ENCODE measurements at places on chromosomes 11 and 22. TPM values are rescaled to one million over a fixed set of nuclear protein-coding genes. Genes with fewer than 3 reads are reported as not detected.

PRR5L gene
- total RNA-seq: 1.6 TPM

KCNQ1 gene
- 0.44 TPM for total RNA-seq

PNPLA5 gene
- not detected for total RNA-seq

RAG2 gene
- total RNA-seq: not detected

RASD2 gene
- 0.20 TPM for total RNA-seq

ESAM gene
- total RNA-seq: 0.54 TPM

GRCh38 chr11:94790661-94791180 lies 22.6 kb downstream of the AMOTL1 start:
- H3K27me3 ChIP-seq: peaks cover 4% of the 10 kb centered on the region
- no peak overlapping the region for H3K27ac ChIP-seq
- H3K4me1 ChIP-seq: peaks cover 8% of the 10 kb centered on the region
- no peak for DNase-seq
- no peaks in the 10 kb centered on the region for H3K36me3 ChIP-seq

DNA sequence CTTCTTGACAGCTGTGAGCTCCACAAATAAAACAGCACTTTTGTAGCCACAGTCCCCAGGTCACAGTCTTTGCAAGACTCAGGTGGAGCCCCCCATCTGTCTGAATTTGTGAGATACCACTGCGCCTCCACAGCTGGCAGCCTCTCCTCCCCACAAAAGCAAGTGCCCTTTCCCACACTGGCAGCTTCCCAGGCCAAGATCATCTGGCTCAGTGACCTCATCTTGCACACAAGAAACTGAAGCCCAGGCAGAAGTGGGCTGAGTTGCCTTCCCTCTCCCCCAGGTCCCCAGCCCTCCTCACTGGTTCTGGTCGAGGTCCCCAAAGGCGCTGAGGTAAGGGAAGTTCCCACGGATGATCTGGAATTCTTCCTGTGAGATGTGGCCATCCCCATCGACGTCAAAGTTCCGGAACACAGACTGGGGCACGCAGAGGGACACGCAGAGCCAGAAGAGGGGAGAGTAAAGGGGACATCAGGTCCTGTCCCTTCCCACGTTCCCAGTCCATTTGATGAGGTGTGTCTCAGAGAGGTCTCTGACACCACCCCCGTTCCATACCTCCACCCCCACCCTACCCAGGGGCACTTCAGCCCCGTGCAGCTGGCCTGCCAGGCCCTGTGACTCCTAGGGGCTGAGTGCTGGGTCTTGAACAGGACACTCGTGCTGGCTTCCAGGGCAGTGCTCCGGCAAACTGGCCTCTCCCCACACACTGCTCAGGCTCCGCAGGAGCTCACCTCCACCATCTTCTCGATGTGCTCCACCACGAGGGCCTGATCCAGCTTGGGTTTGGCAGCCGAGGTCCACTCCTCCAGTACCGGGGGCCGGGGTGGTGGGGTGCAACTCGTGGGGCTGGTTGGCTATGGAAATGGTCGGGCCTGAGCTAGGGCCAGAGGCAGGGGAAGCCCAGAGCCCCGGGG lies 8.9 kb downstream of the RASGRP2 start:
- H3K27ac ChIP-seq: no peak overlapping the region
- DNase-seq: no peak
- H3K36me3 ChIP-seq: peaks cover 6% of the 10 kb centered on the region
- H3K27me3 ChIP-seq: peaks cover 5% of the 10 kb centered on the region
- H3K4me3 ChIP-seq: peak overlapping the region; percentile 22
- H3K4me1 ChIP-seq: no peaks in the 10 kb centered on the region

- H3K4me3 ChIP-seq: no peak overlapping the region
- no peaks in the 10 kb centered on the region for H3K27me3 ChIP-seq
- peak overlapping the region; percentile 18 for H3K27ac ChIP-seq
- H3K36me3 ChIP-seq: no peaks in the 10 kb centered on the region
Observed at GRCh38 chr11:46513934-46514342, 79.9 kb downstream of the AMBRA1 start.

DNA sequence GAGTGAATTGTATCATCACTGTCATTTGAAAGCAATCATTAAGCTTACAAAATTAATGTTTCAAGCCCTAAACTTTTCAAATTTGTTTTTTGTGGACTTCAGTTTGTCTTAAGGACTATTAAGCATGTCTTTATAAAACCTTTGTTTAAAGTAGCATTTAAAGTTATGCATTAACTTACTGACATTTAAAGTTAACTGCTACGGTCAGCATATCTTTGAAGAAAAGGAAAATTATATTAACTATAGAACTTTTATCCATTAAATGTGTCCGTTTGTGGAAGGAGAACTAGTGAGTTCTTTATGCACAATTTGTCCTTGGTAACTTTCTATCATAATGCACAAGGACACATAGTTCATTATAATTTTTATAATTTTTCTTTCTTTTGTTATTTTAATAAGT lies 103.4 kb downstream of the FANCF start:
- H3K27ac ChIP-seq: no peak overlapping the region
- no peaks in the 10 kb centered on the region for H3K4me1 ChIP-seq
- DNase-seq: no peak
- H3K36me3 ChIP-seq: no peaks in the 10 kb centered on the region
- no peak overlapping the region for H3K4me3 ChIP-seq
- H3K27me3 ChIP-seq: no peaks in the 10 kb centered on the region

GRCh38 chr22:49525360-49525759 lies 302.3 kb downstream of the BRD1 start:
- DNase-seq: no peak
- H3K27me3 ChIP-seq: peaks cover 20% of the 10 kb centered on the region
- H3K27ac ChIP-seq: no peak overlapping the region
- H3K4me3 ChIP-seq: no peak overlapping the region
- H3K4me1 ChIP-seq: no peaks in the 10 kb centered on the region

DNA sequence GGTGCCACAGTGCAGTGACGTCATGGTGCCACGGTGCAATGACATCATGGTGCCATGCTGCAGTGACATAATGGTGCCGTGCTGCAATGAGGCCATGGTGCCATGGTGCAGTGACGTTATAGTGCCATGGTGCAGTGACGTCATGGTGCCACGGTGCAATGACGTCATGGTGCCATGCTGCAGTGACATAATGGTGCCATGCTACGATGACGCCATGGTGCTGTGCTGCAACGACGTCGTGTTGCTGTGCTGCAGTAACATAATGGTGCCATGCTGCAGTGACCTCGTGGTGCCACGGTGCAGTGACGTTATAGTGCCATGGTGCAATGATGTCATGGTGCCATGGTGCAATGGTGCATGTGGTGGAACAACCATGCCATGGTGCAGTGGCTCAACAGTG lies 45.3 kb downstream of the DHCR7 start:
- H3K4me1 ChIP-seq: no peaks in the 10 kb centered on the region
- H3K4me3 ChIP-seq: no peak overlapping the region
- no peak overlapping the region for H3K27ac ChIP-seq
- peaks cover 14% of the 10 kb centered on the region for H3K36me3 ChIP-seq

- peaks cover 3% of the 10 kb centered on the region for H3K4me1 ChIP-seq
- H3K4me3 ChIP-seq: no peak overlapping the region
- no peaks in the 10 kb centered on the region for H3K36me3 ChIP-seq
Observed at GRCh38 chr11:9399466-9399865, 15.0 kb downstream of the IPO7 start.

DNA sequence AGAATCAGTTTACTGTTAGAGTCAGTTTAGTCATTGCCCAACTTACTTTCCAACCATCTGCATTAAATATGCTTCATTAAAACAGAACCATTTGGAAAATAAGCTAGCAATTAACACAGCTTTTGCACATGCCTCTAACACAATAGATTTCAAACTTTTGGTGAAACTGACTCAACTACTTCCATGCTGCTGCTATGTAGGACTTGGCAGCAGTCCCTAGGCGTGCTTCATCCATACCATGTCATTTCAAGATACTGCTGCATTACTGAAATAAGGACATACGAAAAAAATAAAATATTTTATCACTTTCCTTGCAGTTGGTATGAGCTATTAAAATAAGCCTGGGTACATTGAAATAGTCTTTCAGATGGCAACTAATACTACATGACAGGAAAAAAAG lies 65.5 kb upstream of the SOX6 start:
- H3K4me3 ChIP-seq: no peak overlapping the region
- no peaks in the 10 kb centered on the region for H3K27me3 ChIP-seq
- H3K4me1 ChIP-seq: no peaks in the 10 kb centered on the region
- DNase-seq: no peak

DNA sequence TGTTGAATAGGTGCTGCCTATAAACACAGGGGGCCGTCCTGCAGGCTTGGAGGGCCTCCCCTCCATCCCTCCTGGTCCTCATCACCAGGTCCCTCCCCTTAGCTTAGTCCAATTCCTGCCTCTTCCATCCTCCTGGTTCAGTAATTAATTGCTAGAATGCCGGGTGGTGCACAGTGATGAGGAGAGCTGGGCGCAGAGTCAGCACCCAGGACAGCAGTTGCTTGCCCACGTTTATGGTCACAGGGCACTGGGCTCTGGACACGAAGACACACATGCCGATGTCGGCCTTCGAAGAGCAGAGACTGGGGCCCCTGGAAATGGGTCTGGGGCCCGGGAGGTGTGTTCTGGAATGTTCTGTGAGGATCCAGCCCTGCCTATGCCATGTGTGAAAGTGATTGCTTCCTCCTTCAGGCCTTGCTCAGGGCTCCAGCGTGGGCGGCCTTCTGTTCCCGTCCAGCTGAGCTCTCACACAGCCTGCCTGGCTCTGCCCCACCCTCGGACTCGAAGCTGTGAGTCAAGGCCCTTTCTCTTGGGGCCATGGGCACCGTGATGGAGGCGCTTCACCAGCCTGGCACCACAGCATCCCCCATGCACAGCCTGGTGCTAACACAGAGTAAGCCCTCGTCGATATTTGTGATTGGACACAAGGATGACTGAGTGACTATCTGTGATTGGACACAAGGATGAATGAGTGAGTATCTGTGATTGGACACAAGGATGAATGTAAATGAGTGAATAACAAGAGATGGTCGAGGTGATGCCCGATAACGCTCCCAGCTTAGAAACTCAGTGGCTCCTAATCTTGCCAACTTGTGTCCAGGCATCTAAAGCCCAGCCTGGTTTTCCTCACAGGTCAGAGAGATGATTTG lies 884.7 kb downstream of the BRD1 start:
- H3K27me3 ChIP-seq: peaks cover 8% of the 10 kb centered on the region
- H3K4me3 ChIP-seq: no peak overlapping the region
- DNase-seq: no peak
- H3K27ac ChIP-seq: no peak overlapping the region
- no peaks in the 10 kb centered on the region for H3K4me1 ChIP-seq
- peaks cover 5% of the 10 kb centered on the region for H3K36me3 ChIP-seq

DNA sequence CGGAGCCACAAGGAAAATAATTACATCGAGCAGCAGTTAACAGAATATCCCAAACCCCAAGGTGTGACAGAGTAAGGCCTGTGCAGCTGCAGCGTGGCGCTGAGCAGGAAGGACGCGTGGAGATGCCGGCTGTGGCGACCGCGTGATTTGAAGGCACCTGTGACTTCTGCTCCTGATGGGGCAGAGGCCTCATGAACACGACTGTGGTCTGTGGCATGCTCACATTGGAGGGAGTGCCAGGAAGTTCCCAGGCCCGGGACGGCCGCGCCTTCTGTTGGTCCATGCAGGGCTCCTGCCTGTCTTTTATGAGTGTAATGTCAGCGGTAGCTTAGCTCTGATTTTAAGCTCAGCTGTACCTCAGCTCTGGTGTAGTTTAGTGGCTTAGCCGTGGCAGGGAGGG lies 50.4 kb downstream of the TPCN2 start:
- peaks cover 2% of the 10 kb centered on the region for H3K27me3 ChIP-seq
- peak; percentile 15 for DNase-seq
- H3K4me3 ChIP-seq: no peak overlapping the region
- no peak overlapping the region for H3K27ac ChIP-seq
- H3K4me1 ChIP-seq: peaks cover 2% of the 10 kb centered on the region

DNA sequence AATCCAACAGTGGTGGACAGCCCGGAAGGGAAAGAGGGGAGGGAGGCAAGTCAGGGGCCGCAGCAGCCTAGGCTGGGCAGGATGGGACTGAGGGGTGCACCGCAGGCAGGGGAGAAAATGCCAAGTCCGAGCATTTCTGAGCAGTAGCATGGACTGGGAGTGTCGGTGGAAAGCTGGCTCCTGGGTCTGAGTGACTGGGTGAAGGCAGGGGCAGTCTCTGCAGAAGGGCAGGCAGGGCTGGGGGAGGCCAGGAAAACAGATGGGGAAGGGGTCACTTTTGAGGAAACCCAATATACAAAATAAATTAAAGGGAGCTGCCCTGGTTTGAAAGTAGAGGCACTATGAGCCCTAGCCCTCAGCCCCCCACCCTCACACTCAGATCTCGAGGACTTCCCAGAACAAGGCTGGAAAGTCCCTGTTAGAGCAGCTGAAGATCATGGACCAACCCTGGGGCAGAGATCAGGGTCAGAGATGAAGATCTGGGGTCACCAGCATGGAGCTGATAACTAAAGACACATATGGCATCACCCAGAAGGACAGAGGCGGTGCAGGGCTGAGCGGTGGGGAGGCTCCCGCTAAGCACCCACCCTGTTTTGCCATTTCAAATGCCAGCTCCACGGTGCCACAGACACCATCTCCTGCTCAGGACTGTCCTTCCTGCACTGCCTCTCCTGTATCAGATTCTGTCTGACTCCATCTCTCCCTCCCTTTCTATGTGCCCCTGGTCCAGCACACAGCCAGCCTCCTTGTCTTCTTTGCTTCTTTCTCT lies 32.4 kb upstream of the ETS1 start:
- DNase-seq: no peak
- no peak overlapping the region for H3K27ac ChIP-seq
- H3K36me3 ChIP-seq: no peaks in the 10 kb centered on the region
- peaks cover 9% of the 10 kb centered on the region for H3K27me3 ChIP-seq

DNA sequence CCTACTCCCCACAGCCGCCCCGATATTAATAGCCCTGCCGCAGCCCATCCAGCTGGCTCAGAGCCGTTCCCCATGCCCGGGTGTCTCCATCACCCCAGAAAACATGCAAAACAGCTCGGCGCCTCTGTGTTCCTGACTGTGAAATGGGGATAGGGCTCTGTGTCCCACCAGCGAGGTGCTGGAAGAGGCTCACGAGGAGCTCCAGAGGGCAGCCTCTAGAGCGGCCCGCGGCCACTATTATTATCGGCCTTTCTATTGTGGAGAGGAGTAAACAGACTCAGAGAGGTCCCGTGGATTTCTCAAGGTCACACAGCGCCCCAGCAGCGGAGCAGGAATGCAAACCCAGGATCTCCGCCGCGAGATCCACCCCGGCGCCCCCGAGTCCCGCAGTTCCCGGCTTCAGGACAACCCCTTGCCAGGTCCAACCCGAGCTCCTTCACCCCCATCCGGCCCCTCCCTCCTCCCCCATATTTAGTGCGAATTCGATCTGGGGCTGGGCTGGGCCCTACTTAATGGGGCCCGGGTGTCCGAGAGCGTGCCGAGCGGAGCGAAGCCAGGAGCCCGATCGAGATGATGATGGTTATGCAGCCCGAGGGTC lies at the start of gene ACTN3:
Gene ACTN3 (plus strand): TSS at position 536 of the 598 bp plus-strand sequence. CDS start 35 bp downstream, at position 571.
- DNase-seq: peak; percentile 32
- H3K4me3 ChIP-seq: peak within 1 kb of the TSS; percentile 71
- H3K4me1 ChIP-seq: peaks cover 29% of the 10 kb centered on the region
- peak within 1 kb of the TSS; percentile 68 for H3K27ac ChIP-seq
- peaks cover 11% of the 10 kb centered on the region for H3K27me3 ChIP-seq
- H3K36me3 ChIP-seq: peaks cover 4% of the 10 kb centered on the region

- H3K4me3 ChIP-seq: no peak overlapping the region
- H3K36me3 ChIP-seq: peaks cover 4% of the 10 kb centered on the region
Observed at GRCh38 chr11:117953024-117953671, 23.9 kb upstream of the TMPRSS13 start.
